NCI-H460 (cell line): ENCODE measurements at places on chromosomes 16 and 17.

DNA sequence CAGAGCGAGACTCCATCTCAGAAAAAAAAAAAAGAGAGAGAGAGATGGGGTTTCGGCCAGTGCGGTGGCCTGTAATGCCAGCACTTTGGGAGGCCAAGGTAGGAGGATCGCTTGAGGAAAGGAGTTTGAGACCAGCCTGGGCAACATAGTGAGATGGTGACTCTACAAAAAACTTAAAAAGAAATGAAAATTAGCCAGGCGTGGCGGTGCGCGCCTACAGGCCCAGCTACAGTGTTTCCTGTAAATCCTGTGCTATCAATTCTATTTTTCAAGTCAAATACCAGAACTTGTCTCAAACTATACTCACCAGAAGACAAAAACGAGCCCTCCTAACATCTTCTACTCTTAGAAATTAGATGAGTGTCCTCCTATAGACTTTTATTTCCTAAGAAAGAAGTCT, 19.3 kb downstream of the UBE2O start:
- DNase-seq: no peak

- DNase-seq: no peak
Measured at GRCh38 chr16:89613231-89613953, at the start of gene DPEP1. DPEP1 (plus strand) TSS chr16:89613642; CDS start chr16:89630411, 16,769 bp downstream.

DNA sequence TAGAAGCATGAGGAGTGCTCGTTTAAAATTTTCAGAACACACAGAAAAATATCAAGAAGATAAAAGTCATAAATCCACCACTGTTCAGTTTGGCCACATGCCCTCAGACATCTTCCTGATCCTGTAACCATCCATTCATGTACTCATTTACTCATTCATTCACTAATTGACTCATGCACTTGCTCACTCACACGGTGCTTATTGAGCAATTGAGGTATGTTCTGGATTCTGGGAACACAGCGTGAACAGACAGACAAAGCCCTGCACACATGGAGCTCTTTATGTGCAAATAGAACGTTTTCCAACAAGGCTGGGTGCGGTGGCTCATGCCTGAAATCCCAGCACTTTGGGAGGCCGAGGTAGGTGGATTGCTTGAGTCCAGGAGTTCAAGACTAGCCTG, 10.2 kb upstream of the NATD1 start:
- DNase-seq: no peak

- no peak for DNase-seq
Measured at GRCh38 chr16:10835281-10835931, 16.8 kb upstream of the TVP23A start.

DNA sequence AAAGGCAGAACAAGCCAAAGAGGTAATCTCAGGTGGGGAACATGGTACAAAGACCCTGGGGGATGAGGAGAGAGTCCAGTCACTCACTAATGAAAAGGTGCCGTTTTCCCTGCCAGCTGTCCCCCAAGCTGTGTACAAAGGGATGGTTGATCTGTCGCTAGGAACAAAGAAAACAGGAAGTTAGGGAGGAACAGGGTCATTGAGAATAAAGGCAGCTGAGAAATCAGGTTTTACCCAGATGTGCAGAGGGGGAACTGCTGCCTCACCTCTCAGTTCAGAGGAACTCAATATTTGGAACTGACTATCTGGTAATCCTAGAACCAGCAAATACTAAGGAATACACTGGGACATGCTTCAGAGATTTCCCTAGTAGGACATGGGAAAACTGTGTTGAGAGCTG, 1.5 kb downstream of the RSKR start:
- DNase-seq: no peak

GRCh38 chr16:89431630-89432029, 58.7 kb downstream of the ANKRD11 start:
- DNase-seq: no peak

DNA sequence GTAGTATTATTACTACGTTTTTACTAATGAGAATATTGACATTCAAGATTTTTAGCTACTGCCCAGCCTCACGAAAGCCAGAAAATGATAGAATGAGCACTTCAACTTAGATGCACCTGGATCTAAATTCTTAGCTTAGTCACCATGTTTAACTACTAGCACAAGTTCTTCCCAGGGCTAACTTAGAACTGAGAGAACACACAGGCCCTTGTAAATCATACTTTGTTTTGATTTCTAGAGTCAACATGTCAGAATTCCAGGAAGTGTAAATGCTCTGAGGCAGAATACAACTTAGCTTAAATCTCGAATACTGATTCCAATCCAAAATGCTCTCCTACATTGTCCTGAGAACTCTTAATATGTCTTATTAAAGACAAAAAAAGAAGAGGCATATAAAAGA, 6.8 kb upstream of the ACSM1 start:
- DNase-seq: no peak

- DNase-seq: no peak
Measured at GRCh38 chr17:53942436-53942835, 119.7 kb downstream of the KIF2B start.

DNA sequence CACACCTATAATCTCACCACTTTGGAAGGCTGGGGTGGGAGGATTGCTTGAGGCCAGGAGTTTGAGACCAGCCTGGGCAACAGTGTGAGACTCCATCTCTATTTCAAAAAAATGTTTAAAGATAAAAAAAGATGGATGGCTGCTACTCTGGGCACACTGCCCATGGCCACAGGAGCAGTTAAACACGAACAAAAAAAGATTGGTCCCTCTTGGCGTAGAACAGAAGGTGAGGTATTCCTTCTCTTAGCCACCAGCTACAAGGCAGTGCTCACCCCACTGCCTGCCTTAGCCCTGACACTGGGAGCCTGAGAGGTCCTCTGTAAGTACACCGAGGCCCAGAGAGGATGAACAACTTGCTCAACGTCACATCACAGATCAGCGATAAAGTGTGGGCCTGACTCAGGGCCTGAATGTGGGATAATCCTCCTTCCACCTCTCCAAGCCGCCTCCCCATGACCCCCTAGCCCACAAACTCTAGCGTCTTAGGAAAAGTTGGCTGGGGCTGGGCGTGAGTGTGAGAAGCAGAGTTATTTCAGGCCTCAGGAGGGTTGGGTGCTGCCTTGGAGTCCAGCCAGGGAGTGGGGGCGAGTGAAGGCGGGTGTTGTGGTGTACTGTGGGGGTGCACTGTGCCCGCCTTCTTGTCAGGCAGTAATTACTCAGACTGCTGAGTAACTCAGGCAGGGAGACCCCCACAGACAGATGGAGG, 2.3 kb upstream of the DPH1 start:
- no peak for DNase-seq

GRCh38 chr17:72008236-72008876, 112.5 kb upstream of the SOX9 start:
- no peak for DNase-seq

DNA sequence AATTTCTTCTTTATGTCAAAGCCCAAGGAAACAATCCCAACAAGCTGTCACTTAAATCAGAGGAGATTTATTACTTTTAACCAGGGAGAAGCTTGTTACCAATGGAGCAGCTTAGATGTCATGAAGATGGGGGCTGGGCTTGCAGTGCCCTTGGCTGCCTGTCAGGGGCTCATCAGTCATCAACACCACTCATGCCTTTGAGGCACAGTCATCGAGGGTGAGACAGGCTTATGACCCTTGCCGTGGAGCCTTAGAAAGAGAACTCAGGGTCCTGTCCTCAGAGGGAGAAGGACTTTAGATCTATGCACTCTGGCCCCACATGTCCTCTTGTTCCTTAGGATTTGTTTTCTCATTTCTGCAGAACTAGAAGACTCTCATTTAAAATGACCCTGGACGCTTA, 318.3 kb downstream of the CBLN1 start:
- no peak for DNase-seq

GRCh38 chr17:32880671-32881453, 3.9 kb upstream of the MYO1D start:
- no peak for DNase-seq

GRCh38 chr17:17388657-17389496, 85.7 kb downstream of the NT5M start:
- no peak for DNase-seq

GRCh38 chr16:27434141-27435051, 32.4 kb downstream of the IL21R start:
- no peak for DNase-seq

DNA sequence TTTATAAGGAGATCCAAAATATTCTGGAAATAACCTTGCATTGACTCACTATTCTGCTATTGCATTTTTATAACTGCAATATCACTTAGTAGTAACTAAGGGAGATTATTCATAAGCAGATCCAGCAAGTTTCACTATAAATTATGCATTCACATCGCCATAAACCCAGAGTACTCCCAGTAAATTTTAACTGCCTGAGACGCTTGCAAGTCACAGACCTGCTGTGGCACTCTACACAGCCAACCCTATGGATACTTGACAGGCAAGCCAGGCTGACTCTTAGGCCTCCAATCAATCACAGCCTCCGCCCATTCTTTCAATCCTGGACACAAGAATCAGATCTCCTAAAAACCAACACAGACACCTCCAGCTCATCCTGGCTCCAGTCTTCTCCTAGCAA, 28.2 kb downstream of the USP31 start:
- no peak for DNase-seq

- DNase-seq: no peak
Measured at GRCh38 chr17:82278786-82279391, 5.4 kb upstream of the CSNK1D start.

- DNase-seq: no peak
Measured at GRCh38 chr17:2044263-2044894, 2.6 kb downstream of the OVCA2 start.
